ENCODE measurements at places on chromosomes 4 and X.

DNA sequence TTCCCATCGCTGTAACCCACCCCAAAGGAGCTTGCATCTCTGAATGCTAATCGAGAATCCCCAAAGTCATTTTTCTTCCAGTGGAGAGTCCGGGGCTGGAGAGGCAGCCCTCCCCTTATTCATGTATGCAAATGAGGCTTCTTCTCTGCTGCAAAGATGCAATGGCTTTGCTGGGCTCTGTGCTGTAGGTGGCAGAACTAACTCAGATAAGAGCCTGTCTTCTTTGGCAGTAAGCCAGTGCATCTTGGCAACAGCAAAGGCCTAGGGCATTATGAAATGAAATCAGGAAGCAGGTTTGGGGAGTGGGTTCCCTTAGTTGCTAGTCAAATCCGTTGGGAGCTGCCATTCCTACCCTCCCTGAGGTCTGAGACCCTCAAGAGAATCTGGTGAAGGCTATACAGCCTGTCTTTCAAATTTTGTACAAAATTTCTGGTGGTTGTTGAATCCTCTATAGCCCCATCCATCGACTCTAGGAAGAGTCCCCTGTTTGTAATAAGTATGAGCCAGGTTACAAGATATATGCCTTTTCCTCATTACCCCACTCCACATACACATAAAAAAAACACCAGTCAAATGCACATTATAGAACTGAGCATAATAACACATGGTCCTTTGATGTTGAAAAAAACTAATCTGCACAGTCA lies 290.6 kb upstream of the TAPT1 start:
- no peak for DNase-seq

DNA sequence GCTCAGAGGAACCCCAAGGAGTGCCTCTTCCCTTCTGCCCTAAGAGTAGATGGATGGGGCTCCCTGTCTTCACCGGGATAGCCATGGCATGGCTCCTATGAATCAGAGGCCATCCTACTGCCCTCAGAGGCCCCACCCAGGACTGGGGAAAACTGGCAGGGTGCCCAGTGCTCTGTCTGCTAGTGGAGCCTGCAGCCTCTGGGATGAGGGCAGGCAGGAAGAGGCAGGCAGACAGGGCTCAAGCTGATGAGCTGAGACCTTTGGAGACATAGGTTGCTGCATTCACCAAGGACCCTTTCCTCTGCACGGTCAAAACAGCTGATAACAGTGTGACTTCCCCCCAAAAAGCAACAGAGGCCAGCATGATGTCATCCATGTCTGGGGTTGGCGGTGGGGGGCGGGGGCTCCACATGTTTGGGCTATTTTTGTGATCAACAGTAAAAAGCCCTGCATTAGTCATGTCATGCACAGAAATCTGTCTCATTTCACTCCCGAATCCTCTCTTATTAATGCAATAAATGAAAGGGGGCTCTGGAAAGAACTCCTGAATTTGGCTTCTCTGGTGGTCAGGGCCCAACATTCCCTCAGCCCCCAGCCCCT lies 207.6 kb upstream of the MAMLD1 start:
- no peak for DNase-seq

DNA sequence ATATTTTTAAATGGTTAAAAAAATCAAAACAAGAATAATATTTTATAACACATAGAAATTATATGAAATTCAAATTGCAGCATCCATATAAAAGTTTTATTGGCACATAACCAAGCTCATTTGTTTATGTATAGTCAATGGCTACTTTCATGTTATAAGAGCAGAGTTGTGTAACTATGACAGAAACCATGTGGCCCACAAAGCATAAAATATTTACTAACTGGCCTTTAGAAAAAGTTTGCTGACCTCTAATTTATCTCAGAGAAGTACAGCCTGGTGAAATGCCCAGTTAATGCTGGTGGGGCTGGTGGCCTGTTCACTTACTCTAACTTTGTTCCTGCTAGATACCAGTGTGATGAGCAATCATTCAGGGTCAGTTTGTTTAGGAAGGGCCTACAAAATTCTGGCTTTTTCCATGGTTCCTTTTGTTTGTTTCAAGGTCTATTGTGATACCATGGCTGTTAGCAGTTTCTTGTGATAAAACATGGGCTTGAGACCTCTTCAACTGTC lies 104.6 kb downstream of the PPP1R2C start:
- no peak for DNase-seq

GRCh38 chr4:155696726-155697125 lies 30.1 kb downstream of the GUCY1A1 start:
- no peak for DNase-seq

DNA sequence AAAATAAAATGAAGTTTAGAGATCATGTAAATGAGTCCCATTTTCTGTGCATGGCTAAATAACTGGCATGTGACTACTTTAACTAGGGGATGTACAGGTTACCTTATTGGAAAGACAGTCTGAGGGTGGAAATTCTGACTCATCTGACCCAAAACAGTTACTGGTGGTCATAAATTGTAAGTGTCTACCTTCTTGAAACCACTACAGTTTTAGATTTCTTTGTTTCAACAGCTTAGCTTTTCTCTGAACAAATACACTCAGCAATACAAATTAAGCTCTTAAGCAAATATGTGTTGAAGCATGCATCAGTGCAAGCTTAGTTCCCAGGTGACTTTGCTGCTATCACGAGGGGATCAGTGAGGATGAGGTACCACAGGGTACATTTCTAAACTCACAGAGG lies 60.7 kb upstream of the PGM2 start:
- no peak for DNase-seq

DNA sequence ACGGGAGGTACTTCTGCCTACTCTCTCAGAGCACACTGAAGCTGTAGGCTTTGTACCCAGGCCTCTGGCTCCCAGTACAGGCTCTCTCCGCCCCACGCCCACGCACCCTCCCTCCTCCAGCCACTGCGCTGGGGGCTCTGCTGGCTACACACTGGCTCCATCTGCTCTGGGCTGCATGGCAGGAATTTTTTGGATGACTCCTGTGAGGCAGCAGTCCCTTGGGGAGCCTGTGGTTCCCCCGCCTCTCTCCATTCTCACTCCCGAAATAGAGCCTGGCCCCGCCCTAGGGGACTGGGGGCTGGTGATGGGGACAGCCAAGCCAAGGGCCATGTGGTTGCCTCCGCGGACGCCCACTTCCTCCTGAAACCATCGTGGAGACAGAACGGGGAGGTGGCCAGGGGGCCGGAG lies 58.1 kb upstream of the ADRA2C start:
- DNase-seq: no peak

GRCh38 chrX:16867947-16868346 lies 2.2 kb downstream of the RBBP7 start:
- no peak for DNase-seq

- DNase-seq: no peak
These were observed 27.7 kb upstream of the REST start for GRCh38 chr4:56879996-56880395.

DNA sequence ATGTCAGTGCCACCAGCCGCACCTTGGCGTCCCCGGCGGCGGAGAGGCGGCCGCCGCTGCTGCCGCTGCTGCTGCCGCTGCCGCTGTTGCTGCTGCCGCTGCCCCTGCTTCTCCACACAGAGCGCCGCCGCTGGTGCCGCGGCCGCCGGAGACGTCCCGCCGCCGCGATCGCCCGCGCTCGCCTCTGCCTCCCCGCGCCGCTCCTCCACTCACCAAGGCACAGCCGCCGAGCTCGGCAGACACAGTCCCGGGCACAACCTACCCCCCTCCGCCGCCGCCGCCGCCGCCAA lies at the start of gene PPP3CA:
PPP3CA (minus strand) TSS at position 260 of the 290 bp plus-strand sequence.
- DNase-seq: no peak

GRCh38 chr4:13938299-13938698 lies 310.8 kb upstream of the BOD1L1 start:
- no peak for DNase-seq

GRCh38 chr4:56757261-56757746 lies 64.2 kb downstream of the SPINK2 start:
- no peak for DNase-seq

DNA sequence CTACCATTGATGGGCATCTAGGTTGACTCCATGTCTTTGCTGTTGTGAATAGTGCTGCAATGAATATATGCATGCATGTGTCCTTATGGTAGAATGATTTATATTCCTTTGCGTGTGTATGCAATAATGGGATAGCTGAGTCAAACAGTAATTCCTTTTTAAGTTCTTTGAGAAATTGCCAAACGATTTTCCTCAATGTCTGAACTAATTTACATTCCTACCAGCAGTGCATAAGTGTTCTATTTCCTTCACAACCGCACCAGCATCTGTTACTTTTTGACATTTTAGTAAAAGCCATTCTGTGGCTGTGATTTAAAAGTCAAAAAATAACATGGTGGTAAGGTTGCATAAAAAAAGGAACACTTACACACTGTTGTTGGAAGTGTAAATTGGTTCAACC lies 103.1 kb upstream of the FAM47B start:
- no peak for DNase-seq

- DNase-seq: no peak
These were observed 495.0 kb upstream of the SLIT2 start for GRCh38 chr4:19756661-19757060.

GRCh38 chr4:169258141-169258540 lies 12.6 kb downstream of the SH3RF1 start:
- no peak for DNase-seq

- no peak for DNase-seq
These were observed 314.5 kb downstream of the GPAT3 start for GRCh38 chr4:83850435-83850834.

DNA sequence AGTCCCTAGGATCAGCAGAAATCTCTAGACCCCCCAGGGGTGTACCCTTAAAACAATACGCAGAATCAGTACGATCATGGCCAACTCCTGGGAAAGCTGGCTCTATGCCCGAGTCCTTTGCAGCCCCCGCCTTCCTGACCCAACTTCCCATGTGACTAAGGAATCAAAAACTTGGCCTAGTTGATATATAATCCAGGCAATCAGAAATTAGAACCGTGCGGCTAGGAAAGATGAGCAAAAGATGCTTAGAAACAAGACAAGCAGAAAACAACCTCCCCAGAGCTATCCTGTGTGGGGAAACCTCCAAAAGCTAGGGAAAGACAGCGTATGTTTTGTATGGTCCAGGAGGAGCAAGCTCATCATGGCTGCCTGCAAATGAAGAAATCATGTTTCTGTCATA lies 110.0 kb downstream of the PPARGC1A start:
- DNase-seq: no peak

DNA sequence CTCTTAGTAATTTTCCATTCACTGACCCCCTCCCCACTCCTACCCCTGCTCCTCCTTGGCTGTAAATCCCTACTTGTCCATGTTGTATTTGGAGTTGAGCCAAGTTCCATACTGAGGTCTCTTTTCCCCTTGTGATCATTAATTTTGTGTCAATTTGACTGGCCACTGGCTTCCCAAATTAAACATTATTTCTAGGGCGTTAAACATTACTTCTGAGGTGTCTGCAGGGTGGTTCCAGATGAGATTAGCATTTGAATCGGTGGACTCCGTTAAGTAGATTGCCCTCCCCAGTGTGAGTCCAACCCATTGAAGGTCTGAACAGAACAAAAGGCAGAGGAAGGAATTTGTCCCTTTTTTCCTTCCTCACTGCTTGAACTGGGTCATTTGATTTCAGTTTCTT lies 25.7 kb downstream of the SLC39A8 start:
- no peak for DNase-seq

GRCh38 chr4:159736411-159736810 lies 633.5 kb downstream of the RAPGEF2 start:
- DNase-seq: no peak

DNA sequence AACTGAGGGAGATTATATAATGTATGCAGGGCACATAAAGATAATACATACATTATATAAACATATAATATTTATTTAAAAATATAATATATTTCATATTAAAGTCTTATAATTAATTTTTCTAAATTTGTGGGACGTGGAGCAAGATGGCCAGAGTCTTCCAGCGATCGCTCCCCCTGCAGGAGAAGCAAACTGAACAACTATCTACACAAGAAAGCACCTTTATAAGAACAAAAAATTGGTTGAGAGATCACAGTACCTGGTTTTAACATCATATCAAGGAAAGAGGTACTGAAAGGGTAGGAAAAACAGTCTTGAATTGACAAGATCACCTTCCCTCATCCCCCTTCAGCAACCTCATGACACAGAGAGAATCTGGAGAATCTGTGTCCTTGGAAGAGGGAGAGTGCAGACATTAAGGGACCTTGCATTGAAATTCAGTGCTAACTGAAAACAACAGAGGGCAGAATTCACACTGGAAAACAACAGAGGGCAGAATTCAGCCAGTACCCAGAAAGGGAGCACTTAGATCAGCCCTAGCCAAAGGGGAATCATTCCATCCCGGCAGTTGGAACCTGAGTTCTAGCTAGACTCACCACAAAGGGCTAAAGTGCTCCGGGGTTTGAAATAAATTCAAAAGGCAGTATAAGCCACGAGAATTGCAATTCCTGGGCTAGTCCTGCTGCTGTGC lies 262.5 kb upstream of the NDST3 start:
- DNase-seq: no peak

GRCh38 chr4:13349096-13349495 lies 135.0 kb downstream of the RAB28 start:
- DNase-seq: no peak

GRCh38 chr4:174873931-174874330 lies 44.2 kb upstream of the ADAM29 start:
- no peak for DNase-seq

GRCh38 chr4:109589119-109589518 lies 29.1 kb downstream of the MCUB start:
- no peak for DNase-seq

- no peak for DNase-seq
These were observed 563.1 kb upstream of the FRG1 start for GRCh38 chr4:189377569-189377968.

- no peak for DNase-seq
These were observed 101.6 kb upstream of the JADE1 start for GRCh38 chr4:128707864-128708263.

- no peak for DNase-seq
These were observed 28.8 kb downstream of the FAM199X start for GRCh38 chrX:104195013-104195412.

DNA sequence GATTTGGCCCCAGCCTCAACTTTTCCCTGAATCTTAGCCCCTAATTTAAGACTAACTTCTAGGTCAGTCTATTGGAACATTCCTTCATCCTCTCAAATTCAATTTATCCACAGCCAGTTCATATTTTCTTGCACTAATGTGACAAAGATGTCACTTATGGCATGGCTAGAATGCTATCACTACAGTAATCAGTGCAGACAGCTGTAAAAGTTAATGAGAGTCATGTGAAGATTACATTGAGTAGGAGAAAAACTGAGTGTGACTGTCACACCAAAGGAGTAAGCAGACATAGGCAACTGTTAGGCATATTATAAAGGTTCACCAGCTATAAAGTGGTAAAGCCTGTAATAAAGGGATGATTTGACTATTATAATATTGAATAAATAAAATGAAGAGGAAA lies 42.6 kb downstream of the GABRG1 start:
- DNase-seq: no peak
